Uterine smooth muscle cell (primary cell): ENCODE measurements at places on chromosomes 4 and X. TPM values are rescaled to one million over a fixed set of nuclear protein-coding genes. Genes with fewer than 3 reads are reported as not detected.

The ADGRL3 gene
- 0.11 and 0.12 TPM in 2 replicates for total RNA-seq

The NIPAL1 gene
- 0.25 and 1.2 TPM in 2 replicates for total RNA-seq

The ARAP2 gene
- total RNA-seq, result 9.1 and 9.9 TPM in 2 replicates

The OGT gene
- total RNA-seq, result 114 and 129 TPM in 2 replicates

The SH3BP2 gene
- total RNA-seq, result 8.0 and 11.0 TPM in 2 replicates

The GABRA4 gene
- total RNA-seq, result not detected in 2 replicates

The SASH3 gene
- not detected in 2 replicates for total RNA-seq

The ADH7 gene
- total RNA-seq, result not detected in 2 replicates

The NAP1L2 gene
- total RNA-seq, result 3.9 and 7.5 TPM in 2 replicates

The MAGEB16 gene
- not detected in 2 replicates for total RNA-seq

The SFRP2 gene
- total RNA-seq, result not detected in 2 replicates

The XKRX gene
- total RNA-seq, result under 0.01 TPM in 2 replicates

The SRPK3 gene
- total RNA-seq, result 0.44 and 1.7 TPM in 2 replicates

The IL13RA1 gene
- total RNA-seq, result 23.9 and 43.2 TPM in 2 replicates

The CSAG2 gene
- not detected in 2 replicates for total RNA-seq

The PRSS12 gene
- total RNA-seq, result 13.7 and 21.4 TPM in 2 replicates

The ERCC6L gene
- total RNA-seq, result 2.6 and 12.4 TPM in 2 replicates

The ARMCX4 gene
- total RNA-seq, result 8.2 and 9.5 TPM in 2 replicates

The ANKRD50 gene
- 29.0 and 30.2 TPM in 2 replicates for total RNA-seq

The CYSLTR1 gene
- total RNA-seq, result 0.11 TPM in 1 of 2 replicates, not detected in the other

The CAPN6 gene
- under 0.01 TPM in 2 replicates for total RNA-seq

The MAGEA2 gene
- total RNA-seq, result not detected in 2 replicates

The TADA2B gene
- 11.0 and 13.7 TPM in 2 replicates for total RNA-seq

The SSX2B gene
- not detected in 2 replicates for total RNA-seq

The SERPINA7 gene
- not detected in 2 replicates for total RNA-seq

The CXCL1 gene
- total RNA-seq, result 2.9 and 3.9 TPM in 2 replicates

The XPNPEP2 gene
- total RNA-seq, result 0.11 and 0.25 TPM in 2 replicates

The BTK gene
- total RNA-seq, result under 0.01 TPM in 1 of 2 replicates, not detected in the other

The MAOB gene
- 0.37 and 0.66 TPM in 2 replicates for total RNA-seq

The DNAAF6 gene
- total RNA-seq, result not detected in 2 replicates

The PNMA5 gene
- not detected in 2 replicates for total RNA-seq

The TREX2 gene
- 1.9 and 2.4 TPM in 2 replicates for total RNA-seq

The NEK1 gene
- 13.6 and 15.5 TPM in 2 replicates for total RNA-seq

The TKTL2 gene
- under 0.01 TPM in 1 of 2 replicates, not detected in the other for total RNA-seq

The ITM2A gene
- total RNA-seq, result 0.37 and 0.55 TPM in 2 replicates

The PPP1R3F gene
- total RNA-seq, result 2.4 and 7.5 TPM in 2 replicates

The EPHA5 gene
- total RNA-seq, result 1.7 and 2.9 TPM in 2 replicates

The STARD8 gene
- 3.2 and 8.7 TPM in 2 replicates for total RNA-seq

The PRR32 gene
- not detected in 2 replicates for total RNA-seq

The ADH1B gene
- 0.25 and 0.33 TPM in 2 replicates for total RNA-seq

The UPF3B gene
- 2.1 TPM in 2 replicates for total RNA-seq

The CLIC2 gene
- total RNA-seq, result 6.2 and 12.1 TPM in 2 replicates

The MTHFD2L gene
- total RNA-seq, result 16.2 and 19.9 TPM in 2 replicates

The CPZ gene
- 0.66 and 8.6 TPM in 2 replicates for total RNA-seq

The DCAF4L1 gene
- total RNA-seq, result 0.11 and 0.12 TPM in 2 replicates

The RNF175 gene
- total RNA-seq, result 0.11 and 0.25 TPM in 2 replicates

The ZNF81 gene
- total RNA-seq, result 5.3 and 6.2 TPM in 2 replicates

The FNIP2 gene
- 26.6 and 39.4 TPM in 2 replicates for total RNA-seq

The XAGE2 gene
- total RNA-seq, result not detected in 2 replicates

The UCP1 gene
- total RNA-seq, result not detected in 2 replicates

The IL15 gene
- total RNA-seq, result 5.0 and 7.4 TPM in 2 replicates

The OTC gene
- total RNA-seq, result not detected in 2 replicates

The PHOX2B gene
- total RNA-seq, result not detected in 2 replicates

The PAGE1 gene
- not detected in 2 replicates for total RNA-seq

The ANK2 gene
- total RNA-seq, result 66.1 and 90.4 TPM in 2 replicates

The ITIH6 gene
- total RNA-seq, result not detected in 2 replicates
